ENCODE measurements at places on chromosomes 12 and 14. TPM values are rescaled to one million over a fixed set of nuclear protein-coding genes. Genes with fewer than 3 reads are reported as not detected.

TMPRSS12 gene
- not detected for total RNA-seq

DNA sequence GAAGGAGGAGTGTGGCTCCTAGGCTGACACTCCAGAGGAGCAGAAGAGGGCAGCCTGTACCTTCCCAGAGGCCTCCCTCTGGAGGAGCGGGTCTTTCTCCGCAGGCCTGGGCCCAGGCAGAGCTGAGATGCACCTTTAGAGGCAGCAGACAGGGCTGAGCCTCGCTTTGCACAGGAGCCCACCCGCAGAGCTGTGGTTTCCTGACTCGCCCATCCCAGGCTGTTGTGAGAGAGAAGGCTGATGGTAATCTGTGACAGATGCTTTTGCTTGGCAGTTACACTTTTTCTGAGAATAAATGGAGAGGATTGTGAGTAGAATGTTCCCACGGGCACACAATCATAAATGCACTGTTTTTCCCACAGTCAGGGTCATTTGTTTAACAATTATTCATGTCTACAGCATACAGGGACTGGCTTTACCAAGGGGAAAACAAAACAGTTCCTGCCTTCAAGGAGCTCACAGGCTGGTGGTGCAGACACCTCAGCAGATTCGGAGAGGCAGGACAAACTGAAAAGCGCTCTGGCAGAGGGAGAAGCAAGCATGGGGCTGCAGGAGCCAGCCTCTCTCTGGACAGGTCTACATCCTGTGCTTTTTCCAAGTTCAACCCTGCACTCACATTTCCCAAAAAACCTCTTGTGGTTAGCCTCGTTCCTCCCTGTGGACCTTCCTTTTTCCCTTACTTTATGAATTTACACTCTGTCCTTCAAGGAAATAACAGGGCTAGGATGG lies 13.9 kb downstream of the EVL start:
- DNase-seq = no peak
- no peak overlapping the region for H3K4me3 ChIP-seq
- H3K4me1 ChIP-seq = peaks cover 6% of the 10 kb centered on the region
- H3K36me3 ChIP-seq = no peaks in the 10 kb centered on the region

DNA sequence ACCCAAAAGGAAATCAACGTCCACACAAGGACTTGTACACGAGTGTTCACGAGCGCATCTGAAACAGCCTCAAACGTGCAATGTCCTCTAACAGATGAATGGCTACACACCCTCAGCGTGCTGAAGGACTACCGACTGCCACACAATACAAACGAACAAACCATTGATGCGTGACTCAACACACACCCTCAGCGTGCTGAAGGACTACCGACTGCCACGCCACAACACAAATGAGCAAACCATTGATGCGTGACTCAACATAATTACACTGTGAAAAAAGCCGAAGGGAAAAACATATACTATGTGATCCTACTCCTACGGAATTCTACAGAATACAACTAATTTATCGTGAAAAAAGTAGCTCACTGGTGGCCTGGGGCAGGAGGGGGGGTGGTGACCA lies 25.1 kb upstream of the BTBD6 start:
- H3K36me3 ChIP-seq = no peaks in the 10 kb centered on the region
- no peak overlapping the region for H3K27ac ChIP-seq
- H3K4me3 ChIP-seq = no peak overlapping the region
- H3K27me3 ChIP-seq = no peaks in the 10 kb centered on the region

- H3K4me3 ChIP-seq = no peak overlapping the region
- no peaks in the 10 kb centered on the region for H3K4me1 ChIP-seq
- no peaks in the 10 kb centered on the region for H3K36me3 ChIP-seq
- no peak overlapping the region for H3K27ac ChIP-seq
- DNase-seq = no peak
- H3K27me3 ChIP-seq = peaks cover 3% of the 10 kb centered on the region
Measured at GRCh38 chr14:66008631-66009030, 477.5 kb upstream of the CCDC196 start.

OTUB2 gene
- not detected for total RNA-seq

All from gastrocnemius medialis (tissue), 4 donors.